ENCODE measurements at places on chromosomes 5 and 9.

GRCh38 chr5:170183816-170184687 is 48.7 kb upstream of the C5orf58 start:
- peak; percentile 66 for DNase-seq

DNA sequence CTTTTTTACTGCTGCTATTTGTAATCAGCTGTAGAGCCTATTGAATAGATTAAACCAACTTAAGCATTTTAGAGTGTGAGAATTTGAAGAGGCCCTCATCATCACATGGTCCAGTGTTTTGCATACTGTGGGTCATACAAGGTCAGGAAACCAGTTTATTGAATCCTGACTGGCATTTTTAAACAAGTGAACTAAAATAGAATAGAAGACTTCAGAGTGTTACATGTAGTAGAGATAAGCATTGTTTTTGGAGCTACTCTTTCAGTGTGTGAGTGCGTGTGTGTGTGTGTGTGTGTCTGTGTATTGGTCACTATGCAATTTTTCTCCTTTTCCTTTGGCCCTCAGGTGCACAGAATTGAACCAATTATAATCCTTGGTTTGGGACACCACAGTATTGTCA is 114.4 kb downstream of the SLC28A3 start:
- DNase-seq: no peak

DNA sequence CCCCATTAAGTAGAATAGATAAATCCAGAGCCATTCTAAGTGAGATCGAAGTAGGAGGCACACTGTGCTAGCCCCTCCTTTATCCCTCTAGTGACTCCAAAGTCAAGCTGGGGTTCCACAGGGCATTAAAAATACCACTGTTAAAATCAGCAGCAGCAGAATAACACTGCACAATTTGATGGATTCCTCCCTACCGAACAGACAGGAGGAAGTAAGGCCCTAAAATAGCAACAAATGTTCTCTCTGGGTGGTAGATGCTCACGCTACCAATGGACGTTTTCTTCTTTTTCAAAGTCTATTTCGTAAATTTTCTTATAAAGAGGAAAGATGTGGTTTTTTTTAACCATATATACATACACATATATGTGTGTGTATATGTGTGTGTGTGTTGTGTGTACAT is 54.4 kb downstream of the FBXW11 start:
- DNase-seq: no peak

GRCh38 chr9:124267271-124267807 is 9.6 kb downstream of the NEK6 start:
- DNase-seq: no peak

DNA sequence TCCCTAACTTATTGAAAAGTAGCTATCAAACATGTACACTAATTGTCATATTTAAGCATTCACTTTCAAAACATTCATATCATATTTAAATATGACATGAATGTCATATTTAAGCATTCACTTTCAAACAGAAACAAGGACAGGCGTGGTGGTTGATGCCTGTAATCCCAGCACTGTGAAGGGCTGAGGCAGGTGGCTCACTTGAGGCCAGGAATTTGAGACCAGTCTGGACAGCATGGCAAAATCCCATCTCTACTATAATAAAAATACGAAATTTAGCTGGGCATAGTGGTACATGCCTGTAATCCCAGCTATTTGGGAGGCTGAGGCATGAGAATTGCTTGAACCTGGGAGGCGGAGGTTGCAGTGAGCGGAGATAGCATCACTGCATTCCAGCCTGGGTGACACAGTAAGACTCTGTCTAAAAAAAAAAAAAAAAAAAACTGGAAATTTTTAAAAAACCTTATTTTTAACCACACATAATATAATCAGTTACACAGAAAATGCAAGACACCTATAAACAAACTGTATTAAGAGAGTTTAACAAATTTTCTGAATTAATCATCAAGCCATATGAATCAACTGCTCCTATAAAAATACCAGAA is 88.1 kb downstream of the LPAR1 start:
- DNase-seq: no peak

GRCh38 chr9:34384368-34385165 is 7.9 kb upstream of the MYORG start:
- DNase-seq: no peak

- no peak for DNase-seq
These were observed 17.8 kb downstream of the LRRC8A start for GRCh38 chr9:128899566-128900322.

GRCh38 chr9:8456344-8456743 is 656.8 kb upstream of the DMAC1 start:
- DNase-seq: no peak

- no peak for DNase-seq
These were observed 85.7 kb upstream of the C9orf72 start for GRCh38 chr9:27659001-27659400.

GRCh38 chr5:138962614-138963370 is 87.7 kb upstream of the LRRTM2 start:
- no peak for DNase-seq

GRCh38 chr9:76571288-76571687 is 112.3 kb downstream of the GCNT1 start:
- no peak for DNase-seq

DNA sequence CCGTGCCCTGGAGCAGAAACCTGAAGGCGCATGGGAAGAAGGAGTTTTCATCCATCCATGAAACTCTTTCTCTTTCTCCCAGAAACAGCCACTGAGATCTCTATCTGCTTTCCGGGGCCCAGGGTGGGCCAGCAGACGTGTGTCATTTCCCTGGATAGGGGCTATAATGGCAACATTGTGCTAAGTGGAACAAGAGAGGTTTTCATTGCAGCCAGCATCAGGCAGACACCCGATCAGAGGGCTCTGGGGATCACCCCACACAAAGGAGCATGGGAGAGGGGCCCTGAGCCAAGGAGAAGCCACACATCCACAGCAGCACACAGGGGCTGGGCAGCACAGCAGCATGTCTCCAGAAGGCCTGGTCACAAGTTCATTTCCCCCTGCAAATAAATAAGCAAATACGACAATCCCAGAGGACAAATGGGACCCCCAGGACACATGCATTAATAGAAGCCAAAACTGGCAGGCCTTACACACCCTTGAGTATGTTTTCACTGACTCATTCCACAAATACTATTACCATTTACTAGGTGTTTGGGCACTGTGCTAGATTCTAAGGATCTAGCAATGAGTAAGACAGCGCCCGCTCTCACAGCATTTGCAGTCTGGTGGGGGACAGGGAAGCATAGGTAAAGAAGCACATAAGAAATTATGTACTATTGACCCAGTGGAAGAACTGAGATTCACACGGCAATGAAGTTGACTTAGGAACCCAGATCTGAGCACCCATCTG is 4.3 kb upstream of the AFAP1L1 start:
- DNase-seq: no peak

DNA sequence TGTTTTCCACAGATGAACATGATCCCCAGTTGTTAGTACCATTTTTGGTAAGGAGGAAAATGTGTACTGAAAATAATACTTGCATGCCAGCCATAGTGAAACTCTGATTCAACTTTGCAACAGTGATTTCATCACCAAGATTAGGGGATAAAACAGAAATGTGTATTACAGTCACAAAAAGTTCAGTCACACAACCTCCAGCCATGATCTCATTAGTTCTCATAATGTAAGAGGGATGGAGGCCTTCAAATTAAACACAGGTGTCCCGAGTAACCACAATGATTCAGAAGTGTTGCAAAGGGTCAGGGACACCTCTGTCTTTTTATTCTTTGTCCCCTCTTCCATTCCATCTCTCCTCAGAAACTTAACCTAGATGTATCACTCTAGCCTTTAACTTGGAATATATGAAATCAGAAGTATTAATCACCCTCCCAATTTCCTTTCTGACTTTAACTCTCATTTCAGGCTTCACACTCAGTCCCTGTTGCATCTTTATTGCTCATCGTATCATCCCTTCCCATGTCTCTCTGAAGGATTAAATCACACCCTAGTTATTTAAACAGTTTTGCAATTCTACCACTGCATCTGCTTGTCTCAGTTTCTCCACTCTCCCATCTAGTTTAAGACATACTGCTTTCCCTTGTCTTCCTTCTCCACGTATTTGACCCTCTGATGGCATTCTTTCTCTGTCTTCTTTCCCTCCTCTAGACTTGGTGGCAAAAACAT is 291.2 kb downstream of the ADAMTS6 start:
- DNase-seq: no peak

GRCh38 chr5:110255194-110255593 is 471.3 kb downstream of the TMEM232 start:
- DNase-seq: no peak

DNA sequence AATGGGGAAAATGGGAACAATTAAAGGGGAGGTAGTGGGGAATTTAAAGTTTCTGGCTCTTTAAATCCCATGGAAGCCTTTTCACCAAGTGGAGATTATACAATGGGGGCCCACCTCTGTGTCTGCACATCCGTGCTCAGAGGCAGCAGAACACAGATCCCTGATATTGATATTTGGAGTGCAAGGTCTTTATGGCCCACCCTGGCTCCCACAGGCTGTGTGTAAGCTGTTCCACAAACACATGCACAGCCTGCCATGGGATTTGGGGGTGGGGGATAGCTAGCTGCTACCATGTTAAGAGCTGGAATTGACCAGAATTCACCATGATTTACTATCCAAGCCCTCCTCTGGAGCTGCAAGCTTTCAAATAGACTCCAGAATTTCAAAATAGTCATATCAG is 55.9 kb downstream of the RASGEF1C start:
- DNase-seq: no peak

DNA sequence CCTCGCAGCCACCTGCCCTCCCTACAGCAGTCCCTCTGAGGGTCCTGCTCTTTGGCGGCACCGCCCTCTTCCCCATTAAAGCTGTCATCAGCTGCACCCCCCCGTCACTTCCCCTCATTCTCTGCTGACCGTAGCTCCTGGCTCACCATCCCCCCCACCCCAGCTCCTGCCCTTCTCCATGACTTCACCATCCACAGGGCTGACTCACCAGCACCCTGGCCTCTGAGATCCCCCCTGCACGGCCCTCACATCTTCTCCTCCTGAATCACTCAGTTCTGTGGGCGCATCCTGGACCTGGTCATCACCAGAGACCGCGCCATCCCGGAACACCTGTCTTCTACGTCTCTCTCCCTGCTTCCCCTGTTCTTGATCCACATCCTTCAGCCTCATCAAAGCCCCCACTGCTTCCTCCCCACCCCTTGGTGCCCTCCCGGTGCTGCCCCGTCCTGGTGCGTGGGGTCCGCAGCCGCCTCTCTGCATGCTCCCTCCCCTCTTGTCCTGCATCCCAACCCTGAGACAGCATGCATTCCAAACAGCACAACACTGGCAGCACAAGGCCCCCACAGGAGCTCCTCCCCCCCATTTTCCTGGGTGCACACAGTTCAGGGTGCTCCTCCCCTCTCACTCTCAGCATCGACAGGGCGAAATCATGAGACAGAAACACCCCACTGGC is 12.9 kb downstream of the FLT4 start:
- DNase-seq: no peak

DNA sequence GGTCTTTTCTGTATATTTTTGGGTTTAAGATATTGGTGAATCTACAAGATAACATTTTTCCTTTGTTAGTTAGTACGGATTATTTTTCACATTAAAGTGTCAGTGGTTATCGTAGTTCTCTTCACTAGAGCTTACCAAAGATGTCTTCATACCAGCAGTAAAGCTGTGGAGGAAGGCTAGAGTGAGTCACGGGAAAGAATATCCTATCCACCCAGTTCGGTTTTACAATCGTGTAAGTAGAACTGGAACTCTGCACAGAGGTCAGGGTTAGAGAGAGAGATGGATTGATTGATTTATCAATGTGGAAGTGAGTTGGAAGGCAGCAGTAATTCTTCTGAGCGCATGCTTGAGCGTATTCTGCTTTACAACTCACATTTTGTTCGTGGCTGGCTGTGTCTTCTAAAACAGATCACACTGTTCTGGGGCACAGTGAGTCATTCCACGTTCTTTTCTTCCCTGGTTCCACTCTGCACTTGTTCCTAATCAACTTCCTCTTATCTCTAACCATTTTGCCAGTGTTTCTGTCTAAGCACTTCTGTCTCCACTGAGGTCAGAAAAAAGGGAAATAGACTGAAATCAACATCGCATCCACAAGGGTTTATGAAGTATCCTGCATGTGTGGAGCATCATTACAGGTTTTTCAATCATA is 86.5 kb upstream of the ARRDC3 start:
- DNase-seq: no peak

DNA sequence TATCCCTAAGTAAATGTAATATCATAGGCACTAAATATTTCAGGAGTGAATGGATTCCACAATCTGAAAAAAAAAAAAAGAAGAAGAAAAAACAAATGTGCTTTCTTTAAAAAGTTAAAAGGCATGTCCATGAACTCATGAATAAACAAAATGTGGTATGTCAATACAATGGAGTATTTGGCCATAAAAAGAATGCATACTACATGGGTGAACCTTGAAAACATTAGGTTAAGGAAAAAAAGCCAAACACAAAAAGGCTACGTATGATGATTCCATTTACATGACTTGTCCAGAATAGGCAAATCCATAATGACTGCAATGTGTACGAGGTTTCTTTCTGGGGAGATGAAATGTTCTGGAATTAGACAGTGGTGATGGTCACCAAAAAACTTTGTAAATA is 45.3 kb downstream of the FNIP1 start:
- no peak for DNase-seq

DNA sequence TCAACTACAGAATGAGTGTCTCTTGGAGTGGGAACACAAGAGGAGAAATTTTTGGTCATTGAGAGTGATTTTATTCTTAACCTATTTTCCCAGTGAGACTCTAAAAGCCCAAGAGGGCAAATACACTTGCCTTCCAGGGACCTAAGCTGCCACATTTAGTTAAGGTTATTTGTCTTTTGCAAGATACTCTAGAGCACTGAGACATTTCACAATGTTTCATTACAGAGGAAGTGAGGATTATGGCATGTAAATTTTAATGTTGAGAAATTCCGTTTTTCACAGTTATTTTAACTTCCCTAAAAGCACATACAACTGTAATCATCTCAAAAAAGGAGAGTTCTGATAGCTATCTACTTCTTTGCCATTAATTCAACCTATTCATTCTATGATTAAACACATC is 38.7 kb upstream of the RAB3C start:
- no peak for DNase-seq

GRCh38 chr9:10014889-10015288 is 597.9 kb downstream of the PTPRD start:
- DNase-seq: no peak

- no peak for DNase-seq
These were observed 341.8 kb downstream of the NFIB start for GRCh38 chr9:13971966-13972655.

DNA sequence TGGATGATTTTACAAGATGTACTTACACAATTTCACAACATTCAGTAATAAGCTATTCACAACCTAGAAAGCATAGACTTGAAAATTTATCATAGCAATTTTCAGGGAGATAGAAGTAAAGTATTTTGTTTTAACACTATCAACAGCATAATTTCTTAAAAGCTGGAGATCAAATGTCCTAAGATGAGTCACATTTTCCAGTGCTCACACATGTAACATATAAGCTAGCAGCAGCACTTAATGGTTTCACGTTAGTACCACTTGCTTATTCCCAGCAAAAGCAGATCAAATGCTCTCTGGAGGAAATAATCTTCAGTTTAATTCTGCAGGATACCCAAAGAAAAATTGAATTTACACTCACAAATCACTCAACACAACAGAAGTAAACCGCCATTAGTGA is 6.5 kb downstream of the OR13C8 start:
- DNase-seq: no peak
